Amniotic stem cell (primary cell): ENCODE measurements at places on chromosomes 1 and 21.

DNA sequence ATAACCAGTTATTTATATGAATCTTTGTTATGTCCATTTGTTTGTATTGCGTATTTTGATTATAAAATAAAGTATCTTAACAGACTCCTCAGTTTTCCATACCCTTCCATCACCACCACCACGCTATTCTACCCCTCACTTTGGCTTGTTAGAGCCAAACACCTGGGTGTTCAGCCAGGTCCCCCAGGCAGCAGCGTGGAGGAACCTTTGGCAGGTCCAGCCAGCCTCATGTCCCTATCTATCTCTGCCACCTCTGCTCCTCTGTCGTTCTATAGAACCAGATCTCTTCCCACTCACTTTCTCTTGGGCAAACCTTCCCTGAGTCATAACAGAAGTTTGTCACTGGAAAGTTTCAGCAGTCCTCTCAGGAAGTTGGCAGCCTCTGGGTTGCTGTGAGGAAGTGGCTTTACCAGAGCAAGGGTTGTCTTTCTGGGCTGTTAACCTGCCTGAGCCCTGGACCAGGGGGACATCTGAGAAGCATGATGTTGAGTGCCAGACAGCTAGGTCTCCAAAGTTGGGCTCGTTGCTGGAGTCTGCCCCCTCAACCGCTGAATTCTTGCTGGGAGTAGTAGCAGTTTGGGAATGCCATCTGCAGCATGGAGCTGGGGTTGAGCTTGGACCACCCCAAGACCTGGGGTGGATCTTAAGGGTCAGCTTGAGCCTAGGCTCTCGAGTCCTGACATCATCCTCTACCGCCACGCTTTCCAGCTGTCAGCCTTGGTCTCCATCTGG, 996 bp upstream of the SH3BGRL3 start:
- peak; percentile 35 for DNase-seq

DNA sequence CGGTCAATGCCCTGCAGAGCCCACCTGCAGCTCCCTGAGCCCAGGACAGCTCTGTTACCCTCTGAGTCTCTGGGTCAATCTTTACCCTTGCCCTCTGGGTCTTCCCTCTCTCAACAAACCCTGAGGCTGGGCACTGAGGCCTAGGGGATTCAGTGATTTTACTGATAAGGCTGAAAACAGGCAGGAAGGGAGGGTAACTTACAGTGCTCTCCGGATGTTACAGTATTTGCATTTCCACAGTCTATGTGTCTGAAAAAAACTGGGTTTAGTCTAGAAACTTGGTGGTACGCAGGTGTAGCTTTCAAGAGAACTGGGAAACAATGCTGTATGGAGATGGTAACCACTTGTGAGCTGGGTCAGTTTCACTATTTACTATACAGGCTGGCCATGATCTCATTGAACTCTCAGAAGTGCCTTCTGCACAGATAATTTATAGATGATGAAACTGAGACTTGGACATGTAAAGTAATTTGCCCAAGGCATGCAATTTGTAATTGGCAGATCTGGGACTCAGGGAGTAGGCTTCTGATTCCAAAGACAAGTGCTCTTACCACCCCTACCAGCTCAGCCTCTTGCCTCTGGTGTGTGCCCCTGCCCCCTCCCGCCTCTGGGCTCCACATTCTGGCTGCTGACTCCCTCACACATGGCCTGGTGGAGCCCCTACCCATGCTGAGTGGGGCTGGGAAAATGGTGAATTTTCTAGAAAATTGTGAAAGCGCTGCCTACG, 48.8 kb downstream of the TENT5C start:
- DNase-seq, result no peak

DNA sequence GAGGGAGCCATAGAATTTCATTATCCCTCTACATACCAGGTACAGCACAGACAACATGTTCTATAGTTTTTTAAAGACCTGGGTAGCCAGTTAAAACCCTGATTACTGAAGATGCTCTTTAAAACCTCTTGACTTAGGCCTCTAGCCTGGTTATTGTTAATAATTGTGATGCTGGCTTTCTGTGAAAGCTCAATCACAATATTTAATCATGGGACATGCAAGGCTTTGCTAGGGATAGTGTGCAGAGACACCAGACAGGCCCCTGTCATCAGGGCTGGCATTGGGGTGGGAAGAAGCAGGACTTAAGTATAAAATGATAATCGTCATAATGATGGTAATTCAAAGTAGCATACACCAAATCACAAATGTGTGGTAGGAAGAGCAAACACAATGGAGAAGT, 274.4 kb downstream of the PTBP2 start:
- DNase-seq, result no peak

- no peak for DNase-seq
These were observed 19.6 kb upstream of the KCNQ4 start for GRCh38 chr1:40763742-40764532.

- DNase-seq, result no peak
These were observed 334.3 kb upstream of the ADAMTS5 start for GRCh38 chr21:27301220-27301619.

DNA sequence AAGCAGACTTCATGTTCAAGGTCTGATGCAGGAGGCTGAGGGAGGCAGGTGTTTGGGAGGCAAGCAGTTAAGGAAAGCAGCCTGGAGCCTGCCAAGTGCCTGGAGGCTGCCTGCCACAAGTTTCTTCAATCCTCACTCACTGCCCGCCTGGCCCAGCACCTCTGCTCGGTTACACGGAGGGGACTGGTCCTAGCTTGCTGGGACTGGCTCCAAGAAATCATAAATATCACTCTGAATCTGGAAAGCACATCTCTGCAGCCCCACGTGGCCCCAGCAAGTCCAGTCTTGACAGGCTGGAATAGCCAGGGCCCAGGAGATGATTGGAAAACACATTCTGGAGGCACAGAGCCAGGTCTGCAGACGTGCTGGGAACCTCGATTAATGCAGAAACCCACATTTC, 83.9 kb downstream of the BCAR3 start:
- no peak for DNase-seq

DNA sequence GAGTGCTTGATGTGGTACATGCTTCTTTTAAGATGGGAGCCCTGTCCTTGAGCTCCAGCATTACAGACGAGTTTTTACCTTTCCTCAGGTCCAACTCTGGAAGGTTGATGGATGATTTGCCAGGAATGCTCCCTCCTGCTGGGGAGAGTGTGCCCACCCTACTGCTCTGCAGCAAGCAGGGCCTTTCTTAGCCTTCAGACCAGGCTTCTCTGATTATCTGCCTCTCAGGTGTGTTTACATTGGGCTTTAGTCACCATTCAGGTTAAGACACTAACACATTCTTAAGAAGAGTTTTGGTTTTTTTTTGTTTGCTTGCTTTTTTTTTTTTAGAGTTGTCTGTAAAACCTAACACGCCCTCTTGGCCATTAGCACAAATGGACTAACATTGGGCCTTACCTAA, 301.8 kb downstream of the KCNT2 start:
- DNase-seq, result no peak

DNA sequence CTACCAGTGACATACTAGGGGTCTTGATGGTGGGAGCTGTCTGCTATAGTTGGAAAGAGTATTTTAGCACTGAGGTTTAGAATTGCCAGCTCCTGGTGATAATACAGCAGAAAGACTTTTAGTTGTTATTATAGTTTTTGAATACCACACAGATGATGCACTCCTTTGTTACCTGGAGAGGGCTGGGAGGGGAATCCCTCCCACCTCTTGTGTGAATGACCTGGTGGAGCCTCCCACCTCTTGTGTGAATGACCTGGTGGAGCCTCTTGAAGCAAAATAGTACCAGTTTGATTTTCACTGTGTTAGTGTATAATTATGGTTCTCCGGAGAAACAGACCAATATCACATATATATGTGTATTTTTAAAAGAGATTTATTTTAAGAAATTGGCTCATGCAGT, 3.3 kb downstream of the DISP1 start:
- DNase-seq, result no peak

GRCh38 chr1:102050556-102050955, 53.8 kb upstream of the OLFM3 start:
- DNase-seq, result no peak

DNA sequence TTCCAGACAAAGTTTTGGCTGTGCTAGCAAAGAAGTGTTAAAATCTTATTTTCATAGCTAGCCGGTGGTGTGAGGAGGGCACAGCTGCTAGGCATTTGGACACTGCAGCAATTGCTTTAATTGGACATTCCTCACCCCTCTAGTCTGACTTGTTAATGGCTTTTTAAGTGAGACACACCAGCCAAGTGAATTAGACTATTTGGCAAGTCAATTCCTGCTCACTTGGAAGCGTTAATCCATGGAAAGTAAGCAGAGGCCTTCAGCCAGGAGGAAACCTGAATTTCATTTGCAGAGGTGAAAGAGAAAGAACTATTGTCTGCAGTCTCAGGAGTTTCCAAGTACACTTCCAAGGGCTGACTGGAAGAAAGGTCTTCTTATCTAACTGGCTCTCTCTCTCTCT, 175.7 kb downstream of the ST6GALNAC3 start:
- no peak for DNase-seq

- DNase-seq, result peak; percentile 10
These were observed 659.9 kb upstream of the RGS18 start for GRCh38 chr1:191498318-191498717.

DNA sequence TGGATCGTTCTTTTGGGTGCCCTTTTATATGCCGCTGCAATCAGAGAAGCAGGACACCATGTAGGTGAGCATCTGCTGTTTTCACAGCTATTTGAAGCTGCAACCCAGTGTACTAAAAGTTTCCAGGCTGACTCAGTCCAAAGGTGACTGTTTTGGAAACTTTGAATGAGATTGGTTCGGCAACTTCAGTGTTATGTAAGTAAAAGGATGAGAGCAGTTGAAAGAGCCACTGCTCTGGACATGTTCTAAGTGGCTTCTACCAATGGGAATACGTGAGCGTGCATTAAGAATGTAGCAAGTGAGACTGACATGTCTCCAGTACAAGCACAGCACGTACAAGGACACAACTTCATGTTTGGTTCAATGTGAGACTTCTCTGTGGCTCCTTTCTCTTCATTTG, 55.6 kb downstream of the DDR2 start:
- no peak for DNase-seq

DNA sequence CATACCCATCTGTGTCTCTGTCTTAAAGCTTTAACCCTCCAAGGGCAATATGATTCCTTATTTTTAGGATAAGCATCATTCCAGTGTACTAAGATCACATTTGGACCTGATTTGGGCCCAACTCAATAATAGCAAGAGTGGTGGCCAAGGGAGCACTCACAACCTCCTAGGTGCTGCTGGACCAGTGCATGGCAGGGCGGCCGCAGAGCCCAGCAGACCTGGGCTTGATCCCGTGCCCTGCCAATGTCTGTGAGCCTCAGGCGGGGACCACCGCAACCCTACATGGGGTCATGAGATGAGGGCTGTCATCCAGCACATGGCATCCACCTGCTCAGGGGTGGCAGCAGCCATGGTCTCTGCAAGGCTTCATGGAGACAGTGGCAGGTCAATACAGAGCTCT, 201.8 kb upstream of the TMEM51 start:
- no peak for DNase-seq

DNA sequence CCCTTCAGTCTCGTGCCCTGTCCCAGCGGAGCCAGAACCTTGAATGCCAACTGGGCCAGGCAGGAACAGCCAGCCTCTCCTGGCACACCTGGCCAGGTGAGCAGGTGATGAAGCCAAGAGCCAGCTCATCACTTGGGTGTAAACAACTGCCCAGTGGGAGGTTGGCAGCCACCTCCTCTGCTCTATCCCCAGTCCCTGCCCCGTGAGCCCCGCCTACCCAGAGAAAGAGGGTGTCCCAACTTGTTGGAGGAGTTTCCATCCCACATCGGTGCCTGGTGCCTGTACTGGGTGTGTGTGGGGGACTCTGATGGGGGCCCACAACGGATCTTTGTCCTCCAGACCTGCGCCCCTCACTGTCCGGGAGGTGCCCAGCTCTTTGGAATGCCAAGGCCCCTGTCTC, 17.8 kb upstream of the FAM131C start:
- no peak for DNase-seq

DNA sequence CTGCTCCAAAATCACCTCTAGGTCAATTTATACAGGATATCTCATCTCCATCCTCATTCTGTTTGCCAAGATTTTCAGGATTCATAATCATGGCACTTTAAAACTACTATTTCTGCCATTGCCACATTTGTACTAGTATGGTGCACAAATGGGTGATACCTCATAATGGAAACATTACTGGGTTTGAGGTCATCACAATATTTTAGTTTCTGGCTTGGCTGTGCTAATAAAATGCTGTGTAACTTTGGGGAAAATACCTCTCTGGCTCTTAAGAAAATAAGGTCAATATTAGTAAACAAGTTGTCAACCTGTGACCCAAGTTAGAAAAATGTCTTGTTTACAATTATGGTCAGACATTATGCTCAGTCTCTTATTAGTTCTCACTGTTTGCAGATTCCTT, 4.7 kb upstream of the SLAMF7 start:
- no peak for DNase-seq

DNA sequence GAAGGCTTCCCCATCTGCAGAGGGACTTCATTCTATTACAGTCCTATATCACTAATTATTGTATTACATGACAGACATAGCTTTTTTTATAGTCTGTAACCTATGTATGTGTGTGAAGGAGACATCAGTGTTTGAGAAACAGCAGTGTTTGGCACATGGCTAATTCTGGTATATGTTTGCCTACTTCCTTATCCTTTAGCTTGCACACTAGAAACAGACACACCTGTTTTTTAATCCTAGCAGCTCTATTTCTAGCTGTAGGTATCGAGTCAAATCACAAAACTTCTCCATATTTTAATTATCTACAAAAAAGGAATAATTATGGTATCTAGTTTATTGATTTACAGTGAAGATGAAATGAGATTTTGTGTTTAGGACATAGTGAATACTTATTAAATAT, 129.4 kb upstream of the CACYBP start:
- no peak for DNase-seq

GRCh38 chr1:55867304-55867843, 652.2 kb upstream of the USP24 start:
- DNase-seq, result no peak

DNA sequence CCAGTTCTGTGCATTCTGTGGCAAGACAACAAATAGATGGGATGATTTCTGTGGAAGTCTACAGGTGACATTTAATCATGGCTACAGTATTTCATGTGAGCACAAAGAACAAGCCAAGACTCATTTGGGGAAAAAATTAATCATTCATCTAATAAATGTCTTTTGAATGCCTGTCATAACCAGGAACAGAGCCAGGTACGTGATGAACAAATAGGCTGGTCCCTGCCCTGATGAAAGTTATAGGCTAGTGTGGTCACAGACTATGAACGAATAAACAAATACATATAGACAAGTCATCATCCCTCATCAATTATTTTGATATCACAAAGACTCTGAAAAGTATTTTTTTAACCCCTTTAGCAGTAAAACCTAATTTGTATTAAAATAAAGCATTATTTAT, 226.4 kb upstream of the RRP15 start:
- DNase-seq, result no peak
